ENCODE measurements at places on chromosomes 13 and 19. TPM values are rescaled to one million over a fixed set of nuclear protein-coding genes. Genes with fewer than 3 reads are reported as not detected.

USE1 gene
- polyA plus RNA-seq, result 27.1 TPM

APOC4 gene
- not detected for polyA plus RNA-seq

ZC3H4 gene
- 8.4 TPM for polyA plus RNA-seq

CEACAM20 gene
- polyA plus RNA-seq, result not detected

SUGP1 gene
- polyA plus RNA-seq, result 17.3 TPM

DNA sequence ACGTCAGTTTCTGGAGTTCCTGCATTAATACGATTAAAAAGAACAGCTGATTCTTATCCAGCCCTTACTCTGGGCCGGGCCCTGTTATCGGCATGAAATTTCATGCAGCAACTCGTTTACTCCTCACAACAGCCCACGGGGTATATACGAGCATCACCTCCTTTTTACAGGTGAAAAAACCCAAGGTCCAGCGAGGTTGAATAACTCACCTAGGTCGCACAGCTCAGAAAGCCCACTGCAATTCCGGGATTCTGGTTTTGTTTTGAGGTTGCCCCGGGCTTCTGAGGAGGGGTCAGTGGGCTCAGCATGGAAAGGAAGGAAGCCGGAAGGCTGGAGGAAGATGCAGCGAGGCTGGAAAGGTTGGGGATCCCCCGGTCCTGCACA is 577 bp upstream of the ACP7 start:
- H3K4me3 ChIP-seq, result peak overlapping the region; percentile 44
- no peak overlapping the region for H3K27ac ChIP-seq
- H3K36me3 ChIP-seq, result no peaks in the 10 kb centered on the region
- H3K4me1 ChIP-seq, result no peaks in the 10 kb centered on the region

GRCh38 chr13:60494296-60494695 is 97.3 kb downstream of the TDRD3 start:
- DNase-seq, result no peak
- H3K27me3 ChIP-seq, result no peaks in the 10 kb centered on the region
- H3K36me3 ChIP-seq, result no peaks in the 10 kb centered on the region
- no peak overlapping the region for H3K4me3 ChIP-seq

DNA sequence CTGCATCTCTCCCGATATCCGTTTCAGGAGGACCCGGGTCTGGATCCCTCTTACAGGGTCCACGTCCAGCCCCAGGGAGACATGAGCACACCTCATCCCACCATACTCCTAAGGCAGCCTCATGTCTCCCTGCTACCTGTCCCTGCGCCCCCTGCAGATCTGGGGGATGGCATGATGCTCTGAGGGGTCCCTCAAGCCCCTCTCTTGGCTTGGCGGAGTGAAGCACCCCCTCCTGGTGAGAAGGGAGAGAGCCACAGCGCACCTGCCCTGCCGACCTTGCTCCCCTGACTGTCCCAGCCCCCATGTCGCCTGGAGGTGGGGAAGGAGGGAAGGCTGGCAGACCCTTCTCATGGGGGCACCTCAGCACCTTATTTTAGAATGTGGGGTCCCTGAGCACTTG is 21.5 kb upstream of the ARHGEF7 start:
- no peaks in the 10 kb centered on the region for H3K36me3 ChIP-seq
- no peak overlapping the region for H3K27ac ChIP-seq
- no peak for DNase-seq

DNA sequence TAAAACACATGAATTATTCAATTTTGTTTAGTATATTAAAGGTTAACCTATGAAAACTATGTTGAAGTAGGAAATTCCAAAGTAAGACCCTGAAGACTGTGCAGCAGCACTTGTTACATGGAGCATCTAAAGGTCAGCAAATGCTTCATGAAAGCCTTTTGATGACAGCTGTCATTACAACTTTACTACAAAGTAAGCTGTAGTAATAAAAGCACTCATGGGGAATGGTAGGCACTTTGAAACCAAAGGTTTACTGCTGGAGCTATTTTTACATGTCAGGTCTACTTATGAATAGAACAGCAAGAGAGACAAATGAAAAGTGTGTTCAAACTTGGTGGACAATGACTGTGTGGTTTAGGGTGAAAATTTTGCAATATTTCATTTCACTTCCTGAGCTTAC is 672.5 kb upstream of the PCDH20 start:
- H3K4me1 ChIP-seq, result no peaks in the 10 kb centered on the region
- no peaks in the 10 kb centered on the region for H3K36me3 ChIP-seq
- DNase-seq, result no peak
- H3K4me3 ChIP-seq, result no peak overlapping the region
- no peaks in the 10 kb centered on the region for H3K27me3 ChIP-seq

DNA sequence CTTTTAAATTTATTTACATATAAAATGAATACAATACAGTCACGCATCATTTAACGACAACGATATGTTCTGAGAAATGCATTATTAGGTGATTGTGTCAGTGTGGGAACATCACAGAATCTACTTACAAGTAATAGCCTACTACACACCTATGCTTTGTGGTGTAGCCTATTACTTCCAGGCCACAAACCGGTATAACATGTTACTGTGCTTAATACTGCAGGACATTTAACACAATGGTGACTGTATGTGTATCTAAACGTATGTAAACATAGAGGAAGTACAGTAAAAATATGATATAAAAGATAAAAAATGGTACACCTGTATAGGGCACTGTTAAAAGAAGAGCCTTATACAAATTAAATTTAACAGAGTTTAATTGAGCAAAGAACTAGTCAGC is 62.4 kb upstream of the KLHL1 start:
- no peaks in the 10 kb centered on the region for H3K27me3 ChIP-seq
- H3K36me3 ChIP-seq, result no peaks in the 10 kb centered on the region
- no peak for DNase-seq
- no peak overlapping the region for H3K4me3 ChIP-seq
- no peaks in the 10 kb centered on the region for H3K4me1 ChIP-seq
- no peak overlapping the region for H3K27ac ChIP-seq

DNA sequence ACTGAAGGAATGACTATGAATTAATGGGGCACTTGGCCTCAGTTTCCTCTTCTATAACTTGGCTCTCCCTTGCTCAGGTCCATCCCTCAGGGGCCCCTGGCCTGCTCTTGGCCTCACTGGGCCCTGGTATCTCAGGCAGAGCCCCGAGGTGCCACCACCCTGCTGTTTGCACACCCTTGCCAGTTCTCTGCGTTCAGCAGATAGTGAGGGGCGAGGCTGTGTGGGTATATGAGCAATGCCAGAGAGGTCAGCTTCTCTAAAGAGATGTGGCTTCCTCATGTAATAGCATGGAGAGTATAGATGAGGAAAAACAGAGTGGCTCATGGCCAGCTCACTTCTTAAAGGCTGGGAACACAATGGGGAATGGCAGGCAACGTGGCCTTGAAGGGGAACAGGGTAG is 76.1 kb downstream of the CYSLTR2 start:
- no peaks in the 10 kb centered on the region for H3K36me3 ChIP-seq
- no peaks in the 10 kb centered on the region for H3K4me1 ChIP-seq
- no peak for DNase-seq
- no peak overlapping the region for H3K4me3 ChIP-seq
- H3K27me3 ChIP-seq, result no peaks in the 10 kb centered on the region

GRCh38 chr19:5949792-5950305 is 28.1 kb downstream of the RANBP3 start:
- H3K4me3 ChIP-seq, result no peak overlapping the region
- H3K4me1 ChIP-seq, result peaks cover 28% of the 10 kb centered on the region
- DNase-seq, result no peak

DNA sequence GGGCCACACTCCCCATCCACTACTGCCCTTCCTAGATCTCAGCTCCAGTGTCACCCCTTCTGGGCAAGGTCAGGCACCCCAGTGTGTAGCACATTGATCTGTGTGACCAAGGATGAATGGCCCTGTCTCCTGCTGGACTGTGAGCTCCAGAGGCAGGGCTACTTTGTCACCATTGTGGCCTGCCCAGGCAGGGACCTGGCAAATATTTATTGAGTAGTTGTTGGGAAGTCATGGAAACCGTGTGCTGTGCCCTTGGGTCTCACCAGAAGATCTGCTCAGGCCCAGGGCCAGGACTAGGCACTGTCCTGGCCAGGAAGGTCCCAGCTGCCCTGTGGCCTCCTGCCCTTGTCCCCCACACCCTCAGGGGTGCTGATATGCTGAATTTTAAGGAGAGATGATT is 10.5 kb downstream of the NACC1 start:
- no peak for DNase-seq
- H3K27ac ChIP-seq, result no peak overlapping the region
- no peaks in the 10 kb centered on the region for H3K27me3 ChIP-seq
- no peak overlapping the region for H3K4me3 ChIP-seq
- no peaks in the 10 kb centered on the region for H3K4me1 ChIP-seq

GRCh38 chr19:39098365-39099269 is 14.4 kb downstream of the ACP7 start:
- H3K27ac ChIP-seq, result no peak overlapping the region
- no peaks in the 10 kb centered on the region for H3K36me3 ChIP-seq
- H3K27me3 ChIP-seq, result peaks cover 6% of the 10 kb centered on the region
- H3K4me1 ChIP-seq, result no peaks in the 10 kb centered on the region
- DNase-seq, result no peak

DNA sequence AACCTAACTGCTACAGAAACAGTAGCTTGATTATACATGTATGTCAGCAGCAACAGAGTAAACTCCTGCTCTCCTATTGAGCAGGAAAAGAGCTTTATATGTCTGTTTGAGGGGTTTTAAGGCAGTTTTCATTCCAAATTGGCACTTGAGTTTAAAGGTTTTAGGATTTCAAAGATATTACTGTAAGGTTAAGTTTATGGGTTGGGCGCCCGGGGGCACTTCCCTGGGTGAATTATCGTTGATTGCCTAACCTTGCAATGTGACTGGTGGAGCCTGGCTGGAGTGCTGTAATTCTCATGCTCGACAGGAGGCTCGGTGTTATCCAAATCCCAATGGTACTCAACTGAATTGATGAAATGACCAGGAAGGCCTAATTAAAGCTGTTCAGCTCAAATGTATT is 1586.1 kb downstream of the OLFM4 start:
- DNase-seq, result no peak
- H3K4me3 ChIP-seq, result no peak overlapping the region
- no peaks in the 10 kb centered on the region for H3K36me3 ChIP-seq
- no peaks in the 10 kb centered on the region for H3K27me3 ChIP-seq
- no peaks in the 10 kb centered on the region for H3K4me1 ChIP-seq

DNA sequence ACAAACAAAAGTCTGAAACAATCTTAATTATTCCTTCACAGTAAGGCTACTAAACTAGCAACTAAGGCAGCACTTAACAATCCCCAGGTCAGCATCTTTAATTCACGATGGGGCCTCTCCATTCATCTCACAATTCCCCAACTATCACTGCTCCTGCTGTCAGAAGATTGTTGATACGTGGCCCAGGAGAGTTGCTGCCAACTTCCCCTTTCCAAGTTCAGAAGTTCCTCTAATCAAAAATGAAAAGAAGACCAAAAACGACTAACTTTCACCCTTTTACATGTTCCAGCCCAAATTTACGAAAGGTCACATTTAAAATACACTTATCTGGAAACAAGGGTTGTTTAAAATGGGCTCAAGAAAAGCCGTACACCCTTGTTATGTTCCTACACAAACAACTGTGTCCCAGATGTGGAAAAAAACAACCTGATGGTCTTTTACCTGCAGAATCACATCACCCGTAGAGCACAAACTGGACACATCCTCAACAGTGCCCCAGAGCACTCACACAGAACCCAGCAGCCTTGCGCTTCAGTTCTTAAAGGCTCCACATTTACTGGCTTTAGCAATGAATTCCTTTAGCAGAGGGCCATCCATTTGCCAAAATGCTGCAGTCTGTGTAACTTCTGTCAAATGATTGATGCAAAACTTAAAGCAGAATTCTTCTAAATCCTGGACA is 38.0 kb downstream of the PHF11 start:
- no peaks in the 10 kb centered on the region for H3K27me3 ChIP-seq
- no peak overlapping the region for H3K27ac ChIP-seq
- DNase-seq, result no peak
- no peaks in the 10 kb centered on the region for H3K4me1 ChIP-seq
- H3K36me3 ChIP-seq, result peaks cover 2% of the 10 kb centered on the region
- no peak overlapping the region for H3K4me3 ChIP-seq

DNA sequence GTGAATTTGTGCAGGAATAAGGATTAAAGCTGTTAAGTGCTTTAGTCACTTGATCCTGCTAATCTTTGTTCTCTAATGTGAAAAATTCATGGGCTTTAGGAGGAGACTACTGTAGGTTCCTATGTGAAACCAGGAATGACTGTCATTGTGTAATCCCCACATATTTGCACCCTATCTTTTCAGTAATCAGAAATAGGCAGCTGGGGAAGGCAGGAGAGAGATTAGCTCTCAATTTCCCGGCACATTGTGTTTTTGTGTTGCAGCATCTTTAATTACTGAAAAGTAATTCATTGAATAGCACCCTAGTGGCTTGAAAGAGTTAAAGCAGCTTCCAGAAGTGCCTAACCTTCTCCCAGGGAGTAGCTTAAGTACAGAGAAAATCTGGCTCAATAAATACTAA is 282.9 kb downstream of the OLFM4 start:
- no peak overlapping the region for H3K4me3 ChIP-seq
- DNase-seq, result no peak
- no peak overlapping the region for H3K27ac ChIP-seq
- no peaks in the 10 kb centered on the region for H3K27me3 ChIP-seq
- H3K4me1 ChIP-seq, result no peaks in the 10 kb centered on the region

DNA sequence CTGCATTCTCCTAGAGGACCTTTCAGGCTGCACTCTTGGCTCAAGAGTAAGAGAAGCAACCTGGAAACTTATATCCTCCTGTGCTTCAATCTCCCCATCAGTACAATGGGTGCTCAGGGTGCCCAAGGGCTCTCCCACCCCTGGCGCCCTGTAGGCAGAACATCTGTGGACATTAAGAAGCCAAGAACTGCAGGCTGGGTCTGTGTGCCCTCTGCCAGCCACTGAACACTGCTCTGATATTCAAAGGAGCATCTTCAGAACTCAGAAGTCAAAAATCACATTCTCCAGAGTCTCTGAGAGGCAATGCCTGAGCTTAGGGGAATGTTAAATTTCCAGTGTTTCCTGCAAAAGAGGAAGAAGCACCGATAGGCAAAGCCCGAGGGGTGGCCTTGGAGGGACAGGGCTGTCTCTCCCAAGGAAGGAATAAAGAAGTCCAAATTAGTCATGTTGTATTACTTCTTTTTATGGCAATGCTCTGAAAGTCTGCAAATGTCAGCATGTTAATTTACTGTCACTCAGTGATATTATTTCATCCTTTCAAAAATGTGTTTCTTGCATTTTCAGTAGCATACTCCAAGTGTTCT is 88.1 kb downstream of the TSHZ3 start:
- no peak for DNase-seq
- H3K36me3 ChIP-seq, result no peaks in the 10 kb centered on the region
- no peak overlapping the region for H3K27ac ChIP-seq
- H3K27me3 ChIP-seq, result no peaks in the 10 kb centered on the region
